ENCODE measurements at places on chromosomes 7 and 10. TPM values are rescaled to one million over a fixed set of nuclear protein-coding genes. Genes with fewer than 3 reads are reported as not detected.

DNA sequence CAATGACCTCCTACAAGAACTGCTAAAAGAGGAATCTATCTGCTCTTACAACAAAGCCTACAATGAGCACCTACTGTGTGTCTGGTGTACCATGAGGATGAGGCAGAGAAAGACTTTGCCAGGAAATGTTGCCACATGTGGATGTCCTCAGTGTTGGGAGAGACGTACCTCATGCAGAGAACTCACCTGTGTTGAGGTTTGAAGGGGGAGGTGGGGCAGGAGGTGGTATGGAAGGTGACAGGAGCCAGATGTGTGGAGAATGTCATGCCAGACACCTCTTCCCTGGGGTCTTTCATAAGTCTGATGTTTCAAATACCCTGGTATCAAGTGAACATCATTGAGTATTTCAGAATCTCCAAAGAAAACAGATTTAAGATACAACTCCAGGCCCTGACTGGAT lies 220.1 kb upstream of the RNF32 start:
- DNase-seq: no peak

DNA sequence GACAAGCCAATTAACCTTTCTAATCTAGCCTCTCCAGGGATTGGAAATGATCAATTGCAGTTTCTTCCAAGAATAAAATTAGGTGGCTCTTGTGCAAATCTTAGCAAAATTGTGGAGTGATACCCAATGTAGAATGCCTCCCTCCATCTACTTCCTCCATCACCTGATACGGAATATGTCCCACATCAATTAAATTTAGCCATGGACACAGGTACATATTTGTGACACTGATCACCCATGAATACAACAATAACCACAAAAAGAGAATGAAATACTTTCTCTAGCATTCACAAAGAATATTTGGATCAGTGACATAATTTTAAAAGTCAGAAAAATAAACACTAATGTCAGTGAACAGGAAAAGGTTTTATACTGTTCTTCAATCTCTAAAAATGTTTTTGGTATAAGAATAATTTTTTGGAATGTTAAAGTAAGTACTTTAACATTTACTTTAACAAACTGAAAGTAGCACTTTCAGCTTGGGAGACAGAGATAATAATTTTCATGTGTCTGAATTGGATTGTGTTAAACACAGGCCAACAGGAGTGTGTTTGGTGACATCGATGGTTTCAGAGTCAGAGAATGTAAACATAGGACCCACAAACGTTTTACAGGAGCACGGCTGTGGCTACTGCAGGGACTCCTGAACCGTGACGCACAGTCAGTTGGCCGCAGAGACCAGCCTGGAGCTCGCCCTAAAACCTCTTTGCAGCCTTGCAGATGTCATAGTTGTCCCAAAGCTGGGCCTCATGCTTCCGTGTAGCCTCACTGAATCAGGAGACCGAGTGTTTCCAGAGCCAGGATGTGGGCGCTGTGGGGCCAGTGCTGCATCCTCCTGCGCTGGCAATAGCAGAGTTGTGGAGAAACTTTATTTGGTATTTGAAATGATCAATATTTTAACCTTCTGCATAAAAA lies 7.2 kb downstream of the RBM20 start:
- peak; percentile 40 for DNase-seq

DNA sequence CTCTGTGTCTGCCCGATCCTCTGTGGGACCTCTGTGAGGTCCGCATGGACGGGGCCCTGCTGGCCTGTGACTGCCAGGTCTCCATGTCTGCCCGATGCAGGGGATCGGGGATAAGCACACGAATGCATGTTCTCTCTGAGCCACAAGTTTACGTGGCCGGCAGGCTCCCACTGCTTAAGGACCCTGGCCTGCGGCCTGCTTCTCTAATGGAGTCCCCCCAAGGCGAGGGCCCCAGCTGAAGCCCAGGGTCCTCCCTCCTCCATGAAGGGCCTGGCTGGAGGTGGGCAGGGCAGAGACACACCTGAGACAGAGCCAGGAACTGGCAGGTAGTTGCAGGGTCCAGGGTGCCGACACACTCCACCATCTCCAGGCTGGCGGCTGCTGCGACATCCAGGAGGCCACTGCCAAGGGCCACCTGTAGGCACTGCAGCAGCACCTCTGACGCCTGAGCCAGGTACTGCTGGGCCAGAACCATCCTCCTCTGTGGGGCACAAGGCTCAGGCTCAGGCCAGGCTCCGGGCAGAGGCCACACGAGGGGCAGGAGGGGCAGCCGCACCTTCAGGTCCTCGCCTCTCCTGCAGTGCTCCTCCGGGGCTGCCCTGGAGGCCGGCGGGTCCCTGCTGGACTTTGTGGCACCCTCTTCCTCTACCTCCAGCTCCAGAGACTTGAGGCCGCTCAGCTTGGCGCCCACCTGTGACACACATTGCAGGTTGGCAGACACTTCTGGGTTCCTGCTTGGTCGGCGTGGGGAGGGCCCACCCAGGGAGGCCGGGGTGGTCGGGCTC lies 60.9 kb upstream of the NKX6-2 start:
- no peak for DNase-seq

DNA sequence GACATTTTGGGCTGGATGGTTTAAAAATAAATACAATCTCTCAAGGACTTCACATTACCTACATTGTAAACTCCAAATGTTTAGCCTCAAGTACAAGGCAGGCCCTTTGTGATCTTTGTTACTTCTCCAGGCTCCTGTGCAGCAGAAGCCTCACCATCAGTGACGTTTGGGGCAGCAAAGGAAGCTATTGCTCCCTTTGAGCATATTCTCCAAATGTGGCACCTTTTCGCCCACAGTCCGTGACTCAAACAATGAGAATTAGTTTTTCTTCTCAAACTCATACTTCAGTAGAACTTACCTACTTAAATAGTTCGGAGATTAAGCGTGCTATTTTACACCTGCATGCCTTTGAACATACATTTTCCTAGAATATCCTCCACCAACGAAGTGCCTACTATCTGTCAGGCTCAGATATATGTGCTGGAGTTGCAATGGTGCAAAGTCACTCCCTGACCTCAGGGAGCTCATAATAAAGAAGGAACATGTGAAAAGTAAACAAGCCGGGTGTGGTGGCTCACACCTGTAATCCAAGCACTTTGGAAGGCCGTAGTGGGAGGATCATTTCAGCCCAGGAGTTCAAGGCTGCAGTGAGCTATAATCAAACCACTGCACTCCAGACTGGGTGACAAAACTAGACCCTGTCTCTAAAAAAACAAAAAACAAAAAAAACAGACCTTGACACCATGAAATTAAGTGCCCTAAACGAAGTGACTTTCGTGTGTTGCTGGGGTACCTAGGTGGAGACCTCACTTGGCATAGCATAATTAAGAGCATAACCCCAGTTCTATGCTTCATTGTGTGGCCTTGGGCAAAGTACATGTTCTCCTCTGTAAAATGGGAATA lies 1.2 kb upstream of the ABCF2 start:
- no peak for DNase-seq

DNA sequence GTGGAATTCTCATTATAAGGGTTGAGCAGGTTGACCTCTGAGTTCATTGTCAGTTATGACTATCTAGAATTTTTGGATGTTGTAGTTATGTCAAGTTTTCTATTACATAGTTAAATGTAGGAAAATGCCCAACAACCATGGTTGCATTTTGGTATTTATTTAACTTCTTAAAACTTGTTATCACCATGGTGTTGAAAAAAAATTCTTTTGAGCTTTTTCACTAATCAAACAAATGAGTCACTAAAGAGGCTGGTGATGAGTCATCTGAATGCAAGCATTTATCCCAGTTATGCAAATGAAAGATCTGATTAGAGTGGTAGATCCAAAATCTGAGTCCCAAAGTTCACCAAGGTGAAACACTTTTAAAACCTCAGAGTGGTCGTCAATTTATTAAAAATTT lies 624.7 kb upstream of the IGFBP3 start:
- DNase-seq: peak; percentile 63

DNA sequence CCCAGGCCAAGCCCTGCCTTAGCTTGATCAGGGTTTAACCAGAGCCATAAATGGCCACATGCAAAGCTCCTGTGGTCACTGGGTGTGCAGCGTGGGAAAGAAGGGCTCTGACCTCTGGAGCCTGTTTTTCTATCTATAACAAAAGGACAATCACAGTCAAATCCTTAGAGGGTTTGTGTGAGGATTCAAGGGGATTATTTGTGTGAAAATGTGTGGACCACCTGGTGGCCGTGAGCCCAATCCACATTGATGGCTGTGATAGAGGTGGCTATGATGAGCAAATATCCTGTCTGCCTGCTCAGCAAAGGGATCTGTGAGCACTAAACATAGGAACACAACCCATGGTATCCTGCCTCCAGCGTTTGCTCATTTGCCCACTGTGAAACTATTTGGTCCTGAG lies 107.1 kb downstream of the C10orf90 start:
- no peak for DNase-seq

GRCh38 chr10:3146289-3146688 lies 26.3 kb downstream of the PITRM1 start:
- no peak for DNase-seq

- peak; percentile 31 for DNase-seq
Measured at GRCh38 chr10:60382946-60383681, 6.6 kb downstream of the ANK3 start.

DNA sequence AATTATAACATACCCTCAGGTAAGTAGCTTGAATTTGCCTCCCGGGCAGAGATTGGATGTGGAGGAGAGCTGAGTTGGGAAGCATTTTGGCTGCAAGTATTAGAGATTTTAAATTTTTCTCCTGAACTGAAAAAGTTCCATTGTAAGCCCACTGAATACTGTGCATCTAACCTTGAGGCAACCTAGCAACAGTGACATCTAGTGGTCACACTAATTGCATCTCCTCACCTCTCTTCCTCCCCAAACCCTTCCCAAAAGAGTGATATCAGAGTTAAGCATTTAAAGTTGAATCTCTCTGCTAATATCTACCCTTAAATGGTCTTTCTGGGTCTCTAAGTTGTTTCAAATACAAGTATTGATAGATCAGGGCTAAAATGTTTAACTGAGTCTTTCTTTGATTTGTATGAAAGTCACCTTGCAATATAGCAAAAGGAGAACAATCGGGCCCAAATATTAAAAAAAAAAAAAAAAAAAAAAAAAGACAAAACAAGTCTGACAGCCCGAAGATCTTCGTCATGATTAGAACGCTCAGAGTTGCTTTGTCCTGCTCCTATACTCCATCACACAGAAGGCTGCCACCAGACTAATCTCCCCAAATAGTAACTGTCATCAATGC lies 40.4 kb upstream of the DLX5 start:
- peak; percentile 72 for DNase-seq

DNA sequence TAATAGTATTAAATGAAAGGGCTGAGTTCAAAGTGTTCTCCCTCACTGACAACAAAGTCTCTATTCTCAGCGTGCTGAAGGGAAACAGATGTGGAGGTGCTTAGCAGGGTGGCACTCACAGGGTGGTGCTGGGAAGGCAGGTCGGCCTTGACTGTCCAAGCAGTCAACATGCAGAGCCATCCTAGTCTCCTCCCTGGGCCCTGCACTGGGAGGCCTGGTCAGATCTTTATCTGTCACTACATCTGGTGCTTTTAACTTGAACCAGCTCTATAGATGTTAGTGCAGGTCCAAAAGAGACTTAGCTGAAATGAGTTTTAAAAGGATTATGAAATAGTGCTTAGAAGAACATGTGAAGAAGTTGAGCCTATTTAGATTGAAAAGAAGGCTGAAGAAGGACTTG lies 82.1 kb downstream of the AVL9 start:
- DNase-seq: no peak

DNA sequence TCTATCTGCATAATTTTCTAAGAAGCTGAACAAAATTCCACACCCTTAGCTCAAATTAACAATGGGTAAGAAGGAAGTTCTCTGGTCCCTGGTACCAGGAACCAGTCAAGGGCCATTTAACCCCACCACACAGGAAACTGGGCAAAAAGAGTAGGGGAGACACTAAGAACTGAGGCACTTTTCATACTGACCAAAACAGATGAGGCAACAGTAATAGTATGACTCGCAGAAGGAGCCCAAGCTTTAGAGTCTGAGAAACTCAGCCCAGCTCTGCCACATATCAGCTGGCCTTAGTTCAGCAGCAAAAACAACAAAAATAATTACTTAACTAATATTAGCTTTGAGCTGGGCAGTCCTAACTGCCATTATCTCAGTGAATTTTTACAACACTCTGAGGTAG lies 221.2 kb downstream of the FAM107B start:
- peak; percentile 61 for DNase-seq

GRCh38 chr10:17435187-17435586 lies 19.2 kb downstream of the ST8SIA6 start:
- DNase-seq: no peak

GRCh38 chr7:91915401-91916050 lies 25.1 kb upstream of the AKAP9 start:
- peak; percentile 37 for DNase-seq

DNA sequence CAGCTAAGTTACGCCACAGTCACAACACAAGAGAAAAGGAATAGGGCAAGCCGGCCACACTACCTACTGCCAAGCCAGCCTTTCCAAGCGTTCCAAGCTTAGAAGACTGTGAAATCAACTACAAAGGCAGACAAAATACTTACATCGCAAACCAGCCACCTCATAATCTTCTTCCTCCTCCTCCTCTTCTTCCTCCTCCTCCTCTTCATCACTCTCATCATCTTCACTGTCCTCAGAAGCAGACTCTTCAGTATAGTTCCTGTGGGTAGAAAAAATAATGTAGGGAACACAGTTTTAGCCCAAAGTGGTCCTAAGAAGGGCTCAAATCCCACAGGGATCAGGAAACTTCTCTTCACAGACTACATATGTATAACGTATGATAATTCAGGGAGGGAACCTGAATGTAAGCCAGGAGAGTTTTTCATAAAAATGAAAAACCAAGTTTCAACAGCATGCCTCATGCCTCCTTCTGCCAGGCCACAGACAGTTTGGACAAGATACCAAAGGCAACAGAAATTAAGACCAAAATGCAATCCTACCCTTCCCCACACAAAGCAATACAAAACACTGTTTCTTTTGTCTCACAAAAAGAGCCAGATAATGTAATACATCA lies 13.6 kb downstream of the FZD9 start:
- no peak for DNase-seq

DNA sequence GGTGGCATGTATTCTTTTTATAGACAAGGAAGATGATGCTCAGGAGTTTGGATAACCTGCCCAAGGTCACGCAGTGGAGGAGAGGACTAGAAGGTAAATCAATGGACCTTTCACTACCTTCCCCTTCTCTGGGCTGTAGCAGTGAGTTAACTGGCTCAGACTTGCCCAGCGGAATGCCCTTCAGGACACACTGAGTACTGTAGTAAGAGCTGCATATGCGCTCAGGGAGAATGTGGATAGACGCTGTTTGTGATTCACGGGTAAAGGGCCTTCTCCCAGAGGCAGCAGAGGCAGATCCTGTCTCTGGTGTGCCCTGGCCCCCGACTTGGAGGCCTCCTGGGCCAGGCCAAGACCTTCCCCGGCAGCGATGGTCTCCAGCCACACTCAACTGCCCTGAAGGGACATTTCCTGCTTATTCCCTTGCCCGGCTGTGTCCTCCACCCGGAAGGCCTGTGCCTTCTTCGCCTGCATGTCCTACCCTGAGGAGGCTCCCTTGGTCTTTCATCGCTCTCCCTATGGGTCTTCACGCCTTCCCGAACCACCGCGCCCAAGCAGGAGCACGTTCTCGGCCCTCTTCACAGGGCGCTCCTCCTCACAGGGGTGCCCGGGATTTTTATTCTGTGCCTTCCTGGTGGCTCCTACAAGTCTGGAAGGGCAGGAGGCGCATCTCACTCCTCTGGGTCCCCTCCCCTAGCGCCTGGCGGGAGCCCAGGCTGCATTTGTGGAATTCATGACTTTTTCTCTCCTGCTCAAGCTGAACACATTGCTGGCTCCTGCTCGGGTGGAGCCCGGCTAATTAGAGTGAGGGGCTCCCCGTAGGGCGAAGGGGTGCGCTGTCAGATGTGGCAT lies 1.8 kb upstream of the IKZF1 start:
- no peak for DNase-seq

Gene TMEM176A
- total RNA-seq: not detected

Gene TCF7L2
- total RNA-seq: 8.8 TPM

Gene TMEM139
- total RNA-seq: not detected

Gene METTL27
- total RNA-seq: 10.7 TPM

Gene PTER
- 20.5 TPM for total RNA-seq

Gene GTPBP4
- 81.8 TPM for total RNA-seq
